ENCODE measurements at places on chromosomes 12 and 14.

DNA sequence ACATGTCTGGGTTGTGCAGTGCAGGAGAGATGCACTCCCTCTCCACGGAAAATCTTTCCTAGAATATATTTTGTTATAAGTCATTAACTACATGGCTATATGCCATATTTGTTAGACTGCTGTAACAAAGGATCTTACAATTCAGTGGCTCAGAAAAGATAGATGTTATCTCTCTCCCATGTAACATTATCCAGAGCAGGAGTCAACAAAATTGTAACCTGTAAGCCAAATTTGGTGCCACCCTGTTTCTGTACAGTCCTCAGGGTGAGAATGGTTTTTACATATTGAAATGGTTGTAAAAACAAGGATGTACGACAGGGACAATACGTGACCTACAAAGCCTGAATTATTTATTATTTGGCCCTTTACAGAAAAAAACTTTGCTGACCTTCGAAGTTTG, 155.5 kb downstream of the KIF21A start:
- no peak for DNase-seq

DNA sequence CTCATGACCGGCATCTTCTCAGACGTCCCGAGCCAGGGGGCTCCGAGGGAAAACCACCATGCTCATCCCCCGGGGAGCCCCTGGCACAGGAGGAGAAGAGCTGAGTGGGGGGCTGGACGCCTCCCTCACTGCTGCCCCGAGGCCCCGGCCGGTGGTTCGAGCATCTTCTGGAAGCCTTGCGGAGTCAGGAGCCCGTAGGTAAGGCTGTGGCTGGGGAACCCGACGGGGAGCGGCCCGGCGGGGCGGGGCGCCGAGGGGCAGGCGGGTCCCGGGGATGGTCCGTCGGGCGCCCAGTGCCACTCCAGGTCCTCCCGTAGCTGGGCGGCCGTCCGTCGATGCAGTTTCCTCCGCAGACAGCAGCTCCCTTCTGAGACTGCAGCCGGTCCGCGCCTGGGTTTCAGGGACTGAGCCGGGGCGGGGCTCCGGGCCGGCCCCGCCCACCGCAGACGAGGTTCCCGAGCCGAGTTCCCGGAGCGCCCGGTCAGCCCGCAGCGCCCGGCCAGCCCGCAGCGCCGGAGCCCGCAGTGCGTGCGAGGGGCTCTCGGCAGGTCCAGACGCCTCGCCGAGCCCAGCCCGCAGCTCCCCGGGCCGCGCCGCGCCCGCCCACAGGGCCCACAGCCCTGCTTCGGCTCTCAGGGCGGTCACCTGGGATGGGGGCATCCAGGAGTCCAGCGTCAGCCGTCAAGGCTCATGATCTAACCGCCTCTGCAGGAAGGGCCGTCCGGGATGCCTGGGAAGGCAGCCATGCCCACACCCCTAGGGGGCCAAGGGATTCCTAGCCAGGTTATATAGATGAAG, at the start of gene PGF:
PGF (minus strand) TSS at position 369 of the 798 bp plus-strand sequence; CDS start at position 14, 355 bp downstream.
- DNase-seq, result no peak

DNA sequence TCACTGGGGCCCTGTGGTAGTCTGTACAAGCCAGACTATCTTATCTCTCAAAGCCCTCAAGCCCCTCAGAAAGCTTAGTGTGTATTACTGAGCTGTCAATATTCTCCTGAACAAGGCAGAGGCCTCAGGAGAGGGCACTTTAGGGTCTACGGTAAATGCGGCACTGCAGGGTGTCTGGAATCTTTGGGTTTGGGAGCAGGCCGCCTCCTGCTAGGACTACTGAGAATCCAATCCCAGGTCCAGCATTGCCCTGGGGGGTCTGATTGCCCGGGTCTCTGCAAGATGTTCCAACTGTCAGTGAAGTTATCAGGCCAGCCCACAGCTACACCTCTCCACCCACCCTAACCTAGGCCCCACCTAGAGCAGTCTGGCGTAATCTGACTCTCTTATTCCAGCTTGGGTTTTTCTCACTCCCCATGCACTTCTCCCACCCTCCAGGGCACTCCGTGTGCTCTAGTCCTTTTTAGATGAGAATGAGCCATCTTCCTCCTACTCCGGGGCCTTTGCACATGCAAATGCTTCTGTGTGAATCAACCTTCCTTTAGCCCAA, 4.3 kb upstream of the ZFP36L1 start:
- no peak for DNase-seq

GRCh38 chr12:105292705-105293104, 37.8 kb upstream of the C12orf75 start:
- DNase-seq, result no peak

DNA sequence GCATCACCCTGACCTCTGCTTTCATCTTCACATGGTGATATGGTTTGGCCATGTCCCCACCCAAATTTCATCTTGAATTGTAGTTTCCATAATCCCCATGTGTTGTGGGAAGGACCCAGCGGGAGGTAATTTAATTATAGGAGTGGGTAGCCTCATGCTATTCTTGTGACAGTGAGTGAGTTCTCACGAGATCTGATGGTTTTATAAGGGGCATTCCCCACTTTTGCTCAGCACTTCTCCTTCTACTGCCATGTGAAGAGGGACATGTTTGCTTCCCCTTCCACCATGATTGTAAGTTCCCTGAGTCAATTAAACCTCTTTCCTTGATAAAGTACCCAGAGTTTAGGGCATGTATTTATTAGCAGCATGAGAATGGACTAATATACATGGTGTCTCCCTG, 38.2 kb downstream of the TMBIM6 start:
- DNase-seq, result no peak

DNA sequence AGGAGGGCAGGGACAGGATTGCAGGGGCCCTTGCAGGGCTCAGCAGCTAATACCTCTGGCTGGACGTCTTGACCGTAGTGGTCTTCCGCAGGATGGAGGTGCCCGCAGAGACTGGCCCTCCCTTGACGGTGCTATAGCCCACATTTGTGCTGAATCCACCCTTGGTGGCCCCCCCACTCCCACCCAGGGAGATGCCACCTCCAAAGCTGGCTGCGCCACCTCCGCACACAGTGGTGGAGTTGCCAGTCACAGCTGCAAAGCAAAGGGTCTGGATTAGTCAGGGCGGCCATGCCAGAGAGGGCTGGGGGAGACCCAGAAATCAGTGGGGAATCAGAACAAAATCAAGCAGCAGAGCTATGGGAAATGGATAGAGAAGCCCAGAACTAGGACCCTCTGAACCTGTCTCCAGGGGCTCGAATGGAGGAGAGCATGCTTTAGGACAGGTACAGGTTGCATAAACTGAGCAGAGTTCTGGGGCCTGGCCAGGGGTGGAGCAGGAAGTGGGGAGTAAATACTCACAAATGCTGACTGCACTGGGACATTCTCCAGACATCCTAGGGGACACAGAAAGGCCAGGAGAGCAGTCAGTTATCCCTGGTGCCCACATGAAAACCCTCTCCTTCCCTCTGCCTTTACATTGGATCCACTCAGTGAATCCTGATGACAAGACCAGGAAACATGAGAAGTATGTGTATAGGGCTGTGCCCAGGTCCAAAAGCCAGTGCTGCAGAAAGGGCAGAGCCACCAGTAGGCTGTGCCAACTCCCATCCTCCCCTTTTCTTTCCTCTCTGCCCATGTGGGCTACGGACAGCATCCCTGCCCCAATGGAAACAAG, 8.1 kb upstream of the KRT4 start:
- no peak for DNase-seq

DNA sequence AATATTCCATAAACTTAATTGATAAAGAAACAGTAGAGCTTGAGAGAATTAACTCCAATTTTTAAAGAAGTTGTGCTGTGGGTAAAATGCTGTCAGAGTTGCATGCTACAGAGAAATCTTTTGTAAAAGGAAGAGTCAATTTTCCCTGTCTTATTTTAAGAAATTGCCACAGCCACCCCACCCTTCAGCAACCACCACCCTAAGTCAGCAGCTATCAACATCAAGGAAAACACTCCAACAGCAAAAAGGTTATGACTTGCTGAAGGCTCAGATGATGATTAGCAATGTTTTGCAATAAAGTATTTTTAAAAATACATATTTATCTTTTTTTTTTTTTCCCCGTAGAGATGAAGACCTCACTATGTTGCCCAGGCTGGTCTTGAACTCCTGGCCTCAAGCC, 6.5 kb upstream of the DRAM1 start:
- no peak for DNase-seq

DNA sequence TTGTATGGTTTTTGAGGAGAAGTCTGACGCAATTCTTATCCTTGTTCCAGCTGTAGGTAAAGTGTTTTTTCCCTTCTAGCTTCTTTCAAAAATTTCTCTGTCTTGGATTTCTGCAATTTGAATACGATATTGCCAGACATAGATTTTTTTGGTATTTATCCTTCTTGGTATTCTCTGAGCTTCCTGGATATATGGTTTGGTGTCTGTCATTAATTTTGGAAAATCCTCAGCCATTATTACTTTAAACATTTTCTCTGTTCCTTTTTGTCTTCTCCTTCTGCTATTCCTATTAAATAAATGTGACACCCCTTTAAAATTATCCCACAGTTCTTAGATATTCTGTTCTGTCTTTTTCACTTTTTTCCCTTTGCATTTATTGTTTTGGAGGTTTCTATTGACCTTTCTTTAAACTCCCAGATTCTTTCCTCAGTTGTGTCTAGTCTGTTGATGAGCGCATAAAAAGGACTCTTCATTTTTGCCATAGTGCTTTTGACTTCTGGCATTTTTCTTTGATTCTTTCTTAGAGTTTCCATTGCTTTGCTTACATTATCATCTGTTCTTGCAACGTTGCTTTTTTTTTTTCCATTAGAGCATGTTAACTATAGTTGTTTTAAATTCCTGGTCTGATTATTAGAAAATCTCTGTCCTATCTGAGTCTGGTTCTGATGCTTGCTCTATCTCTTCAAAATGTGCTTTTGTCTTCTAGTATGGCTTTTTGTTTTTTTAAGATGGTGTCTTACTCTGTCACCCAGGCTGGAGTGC, 129.1 kb downstream of the MSRB3 start:
- DNase-seq, result no peak

DNA sequence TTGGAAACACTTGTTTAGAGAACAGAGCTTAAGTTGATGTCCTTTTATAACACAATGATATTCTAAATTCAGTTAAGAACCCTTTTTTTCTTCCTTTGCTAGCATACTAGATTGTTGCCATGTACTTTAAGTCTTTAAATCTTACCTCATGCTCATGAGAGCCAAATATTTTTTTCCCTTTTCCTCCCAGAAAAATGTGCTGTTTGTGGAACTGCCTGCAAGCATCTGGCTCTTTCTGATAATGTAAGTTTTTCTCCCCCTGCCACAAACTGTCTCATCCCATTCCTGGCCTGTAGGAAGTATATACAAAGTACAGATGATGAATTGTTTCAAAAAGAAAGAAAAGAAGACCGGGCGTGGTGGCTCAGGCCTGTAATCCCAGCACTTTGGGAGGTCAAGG, 5.3 kb downstream of the RNF212B start:
- DNase-seq, result no peak

DNA sequence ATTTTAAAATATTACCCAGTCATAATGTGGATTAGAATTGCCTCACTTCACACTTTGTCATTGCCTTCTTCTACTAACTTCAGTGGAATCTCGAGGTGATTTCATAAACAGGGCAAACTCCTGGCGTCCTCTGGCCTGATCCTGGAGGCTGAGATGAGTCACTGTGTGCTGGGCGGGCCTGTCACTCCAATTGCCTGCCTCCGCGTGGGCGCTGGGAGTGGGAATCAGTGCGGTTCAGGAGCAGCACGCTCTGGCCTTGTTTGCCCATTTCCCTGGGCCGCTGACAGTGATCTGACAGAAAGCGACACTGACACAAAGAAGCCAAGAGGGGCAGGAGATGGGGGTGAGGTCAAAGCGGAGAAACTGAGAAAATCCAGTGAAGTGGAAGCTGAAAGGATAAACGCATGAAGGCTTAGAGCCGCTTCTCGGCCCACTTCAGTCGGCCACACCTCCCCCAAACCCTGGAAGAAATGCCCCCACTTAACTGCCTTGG, 29.7 kb downstream of the LGR5 start:
- no peak for DNase-seq

GRCh38 chr14:51240804-51241380, 845 bp downstream of the TMX1 start:
- DNase-seq, result no peak

- DNase-seq, result peak; percentile 45
Measured at GRCh38 chr12:103877934-103878510, 37.0 kb upstream of the NT5DC3 start.
